BJ (cell line): ENCODE measurements at places on chromosomes 5 and 9.

- DNase-seq = no peak
Observed at GRCh38 chr5:128877476-128877875, 87.8 kb upstream of the SLC27A6 start.

- no peak for DNase-seq
Observed at GRCh38 chr9:109278848-109279247, 42.0 kb downstream of the EPB41L4B start.

GRCh38 chr5:419970-420369, 23.0 kb upstream of the EXOC3 start:
- no peak for DNase-seq

- no peak for DNase-seq
Observed at GRCh38 chr5:168784454-168784853, 205.3 kb upstream of the PANK3 start.

DNA sequence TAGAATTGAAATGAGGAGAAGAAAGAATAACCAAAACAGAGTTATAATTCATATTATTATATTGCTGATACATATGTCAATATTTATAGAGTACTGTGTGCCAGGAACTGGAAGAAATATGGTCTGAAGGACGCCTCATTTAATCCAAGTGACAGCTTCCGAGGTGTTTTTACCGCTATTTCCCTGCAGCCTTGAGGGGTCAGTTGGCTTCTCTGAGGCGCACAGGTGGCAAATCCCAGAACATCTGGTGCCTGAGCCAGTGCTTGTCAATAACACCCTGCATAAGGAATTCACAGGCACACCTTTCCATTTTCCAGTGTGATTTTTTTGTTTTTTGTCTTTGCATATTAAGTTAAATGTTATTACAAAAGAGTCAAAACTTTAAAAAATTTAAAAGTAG, 43.3 kb upstream of the CTSL start:
- no peak for DNase-seq

GRCh38 chr5:107673368-107674136, 2.8 kb upstream of the EFNA5 start:
- peak; percentile 16 for DNase-seq

DNA sequence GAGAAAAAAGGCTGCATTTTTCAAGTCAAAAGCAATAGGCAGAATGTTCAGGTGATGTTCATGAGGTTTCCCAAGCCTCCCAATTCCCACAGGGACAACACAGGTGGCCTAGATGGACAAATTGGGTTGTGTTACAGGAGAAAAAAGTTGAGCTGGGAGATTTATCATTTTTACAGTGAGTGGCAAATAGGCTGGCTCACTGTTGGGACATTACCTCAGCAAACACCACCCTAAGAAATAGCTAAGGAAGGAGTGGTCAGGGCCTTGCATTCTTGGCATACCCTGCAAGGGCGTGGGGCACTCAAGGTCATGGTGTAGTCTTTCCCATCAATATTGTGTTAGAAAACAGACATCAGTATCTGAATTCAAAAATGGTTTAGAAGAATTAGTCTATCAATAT, 23.3 kb upstream of the CPLANE1 start:
- no peak for DNase-seq

GRCh38 chr5:54756796-54757402, 228.5 kb downstream of the ESM1 start:
- no peak for DNase-seq

DNA sequence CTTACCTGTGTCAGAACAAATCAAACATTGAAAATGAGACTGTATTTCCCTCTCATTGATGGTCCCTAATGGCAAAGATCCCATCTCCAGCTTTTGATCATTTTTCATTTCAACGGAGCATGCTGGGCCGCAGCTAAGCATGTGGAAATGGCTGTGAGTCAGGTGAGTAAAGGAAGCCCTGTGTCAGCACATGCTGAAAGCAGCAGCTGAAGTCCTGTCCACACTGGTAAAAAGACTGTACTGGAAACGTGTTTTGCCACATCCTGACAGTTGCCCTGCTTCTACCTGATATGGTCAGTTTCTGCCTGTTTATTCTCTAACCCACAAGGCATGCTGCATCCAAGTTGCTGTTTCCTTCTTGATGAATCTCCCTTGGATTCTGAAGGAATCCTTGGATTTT, 330.1 kb downstream of the EFNA5 start:
- no peak for DNase-seq

DNA sequence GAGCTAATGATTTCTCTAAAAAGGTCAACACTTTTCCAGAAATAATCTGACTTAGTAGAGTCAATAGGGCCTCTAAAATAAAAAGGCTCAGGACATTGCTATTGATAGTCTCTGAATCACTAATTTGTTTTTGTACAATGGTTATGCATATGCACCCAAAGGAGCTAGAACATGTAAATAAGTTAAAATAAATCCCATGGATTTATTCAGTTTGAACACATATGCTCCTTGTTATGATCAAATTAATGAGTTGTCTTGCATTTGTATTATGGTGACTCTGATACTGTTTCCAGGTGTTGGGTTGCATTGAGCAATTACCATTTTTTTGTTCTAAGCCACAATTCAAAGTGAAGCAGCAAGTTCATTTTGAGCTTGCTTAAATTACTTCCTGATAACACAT, 276.0 kb upstream of the TUSC1 start:
- no peak for DNase-seq

- DNase-seq = no peak
Observed at GRCh38 chr9:35662437-35662836, 2.6 kb downstream of the ARHGEF39 start.

- no peak for DNase-seq
Observed at GRCh38 chr5:6636293-6636692, 3.1 kb downstream of the SRD5A1 start.

DNA sequence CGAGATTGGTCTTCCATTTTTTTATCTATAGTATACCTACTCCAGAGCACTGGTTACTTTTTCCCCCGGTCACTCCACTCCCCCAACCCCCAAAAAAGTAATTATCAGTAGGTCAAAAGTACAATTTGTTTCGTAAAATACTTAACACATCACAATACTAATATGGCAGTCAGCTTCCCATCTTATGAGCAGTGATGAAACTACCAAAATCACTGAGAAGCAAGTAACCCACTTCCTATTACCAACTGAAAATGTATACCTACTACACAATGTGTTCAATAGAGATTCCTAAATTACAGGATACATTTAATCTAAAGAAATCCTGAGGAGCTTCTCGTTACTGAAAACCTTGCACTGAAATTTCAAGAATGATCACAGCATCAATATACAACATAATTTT, 1.9 kb downstream of the CERT1 start:
- no peak for DNase-seq
